DMS 273 treated with DMSO at 0.1 percent for 48 hours (cell line): ENCODE measurements at places on chromosomes 12 and 14.

DNA sequence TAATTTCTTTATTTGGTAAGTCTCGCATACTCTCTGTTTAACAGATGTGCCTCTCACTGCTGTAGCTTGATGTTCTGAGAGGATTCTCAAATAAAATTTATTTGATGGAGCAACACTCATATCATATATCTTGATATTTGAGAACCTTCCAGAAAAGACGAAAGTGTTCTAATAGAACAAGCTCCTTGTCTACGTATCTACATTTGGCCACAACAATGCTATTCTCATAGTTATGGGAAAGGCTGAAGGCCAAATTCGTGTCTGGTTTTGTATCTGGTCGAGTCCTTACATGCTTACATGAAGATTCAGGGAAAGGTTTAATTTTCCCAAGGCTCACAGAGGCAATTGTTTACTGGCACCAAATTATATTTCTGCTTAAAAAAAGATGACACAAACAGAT lies 186.7 kb upstream of the SLC38A2 start:
- no peak for DNase-seq

GRCh38 chr12:15919418-15919817 lies 8.3 kb downstream of the DERA start:
- no peak for DNase-seq

GRCh38 chr14:30362369-30363218 lies 196.4 kb upstream of the G2E3 start:
- no peak for DNase-seq

DNA sequence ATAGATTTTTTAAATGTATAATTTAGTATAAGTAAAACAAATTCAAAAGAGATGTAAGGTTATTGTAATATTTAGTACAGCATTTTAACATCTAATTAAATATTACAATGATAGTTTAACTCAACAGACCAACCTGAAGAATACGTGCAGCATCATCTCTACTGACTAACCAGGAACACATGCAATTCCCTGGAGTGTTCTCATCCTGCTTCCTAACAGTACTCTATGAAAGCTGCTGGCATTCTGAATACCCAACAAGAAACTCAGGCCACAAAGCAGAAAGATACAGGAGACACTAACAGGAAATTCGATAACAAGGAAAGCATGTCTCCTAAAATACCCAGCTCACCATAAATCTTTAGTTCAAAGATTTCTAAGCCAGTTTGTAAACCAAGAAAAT lies 58.3 kb downstream of the CEP83 start:
- no peak for DNase-seq

DNA sequence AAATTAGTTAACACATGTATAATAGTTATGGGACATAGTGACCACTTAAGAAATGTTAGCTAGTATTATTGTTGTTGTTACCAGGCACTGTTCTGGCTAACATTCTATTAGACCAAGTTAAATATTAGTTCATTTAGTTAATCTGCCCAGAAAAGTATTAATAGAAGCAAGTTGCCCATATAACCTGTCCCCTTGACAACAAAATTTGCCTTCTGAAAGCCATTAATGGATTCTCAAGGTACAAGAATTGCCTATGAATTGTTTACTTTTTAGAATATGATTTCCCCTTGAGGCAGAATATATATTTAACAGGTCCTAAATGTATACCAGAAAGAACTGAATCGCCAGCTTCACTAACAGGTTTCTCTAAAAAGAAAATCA lies 167.3 kb upstream of the TMCC3 start:
- no peak for DNase-seq

- no peak for DNase-seq
Observed at GRCh38 chr12:85530456-85530855, 250.4 kb downstream of the ALX1 start.

DNA sequence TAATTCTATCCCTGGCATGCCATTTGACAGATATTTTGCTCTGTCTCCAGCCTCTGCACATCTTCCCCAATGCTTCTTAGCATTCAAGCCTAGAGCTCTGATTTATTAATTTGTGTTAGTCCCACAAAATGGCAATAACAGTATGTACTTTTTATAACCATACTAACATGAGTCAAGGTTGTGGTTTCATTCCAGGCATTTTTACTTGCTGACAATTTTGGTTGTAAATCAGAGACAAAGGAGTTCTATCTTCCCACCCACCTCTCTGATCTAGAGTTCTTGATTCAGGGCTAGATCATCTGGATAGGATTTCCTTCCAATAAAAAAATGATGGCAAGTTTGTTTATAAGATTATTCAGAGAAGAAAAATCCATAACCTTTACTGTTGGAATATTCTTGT lies 18.5 kb upstream of the CISTR start:
- no peak for DNase-seq

- no peak for DNase-seq
Observed at GRCh38 chr14:105836160-105836559, 309.8 kb downstream of the TMEM121 start.

DNA sequence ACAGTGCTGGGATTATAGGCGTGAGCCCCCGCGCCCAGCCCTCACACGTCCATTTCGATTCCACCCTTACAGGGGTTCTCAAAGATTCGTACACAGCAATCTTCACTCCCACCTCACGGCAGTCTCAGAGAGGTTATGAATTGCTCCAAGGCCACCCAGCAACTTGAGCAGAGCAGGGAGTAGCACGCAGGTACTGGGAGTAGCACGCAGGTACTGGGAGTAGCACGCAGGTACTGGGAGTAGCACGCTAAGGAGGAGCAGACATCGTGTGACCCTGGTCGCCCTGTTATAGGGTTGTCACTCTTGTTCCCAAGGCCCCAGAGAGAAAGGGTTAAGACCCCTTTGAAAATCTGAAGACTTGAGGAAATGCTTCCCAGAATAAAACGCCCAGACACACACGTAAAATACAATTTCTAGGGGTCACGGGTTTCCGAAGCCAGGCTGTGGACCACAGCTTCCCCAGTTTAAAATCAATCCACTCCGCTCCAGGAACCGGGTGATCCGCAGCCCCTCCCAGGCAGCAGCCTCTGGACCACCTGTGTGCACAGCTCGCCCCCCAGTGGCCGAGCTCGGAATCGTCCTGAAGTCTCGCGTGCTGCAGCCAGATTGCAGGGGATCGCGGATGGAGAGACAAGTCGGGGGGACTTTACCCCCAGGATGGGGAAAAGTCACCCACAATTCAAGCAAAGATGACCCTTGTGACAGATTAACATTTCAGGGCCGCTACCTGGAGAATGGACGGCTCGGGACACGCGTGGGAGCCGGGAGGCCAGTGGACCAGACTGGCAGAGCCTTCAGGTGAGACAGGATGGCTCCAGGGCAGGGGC lies 92.0 kb downstream of the SCARB1 start:
- DNase-seq = peak; percentile 30

- DNase-seq = no peak
Observed at GRCh38 chr14:84963518-84963917, 566.4 kb upstream of the FLRT2 start.

DNA sequence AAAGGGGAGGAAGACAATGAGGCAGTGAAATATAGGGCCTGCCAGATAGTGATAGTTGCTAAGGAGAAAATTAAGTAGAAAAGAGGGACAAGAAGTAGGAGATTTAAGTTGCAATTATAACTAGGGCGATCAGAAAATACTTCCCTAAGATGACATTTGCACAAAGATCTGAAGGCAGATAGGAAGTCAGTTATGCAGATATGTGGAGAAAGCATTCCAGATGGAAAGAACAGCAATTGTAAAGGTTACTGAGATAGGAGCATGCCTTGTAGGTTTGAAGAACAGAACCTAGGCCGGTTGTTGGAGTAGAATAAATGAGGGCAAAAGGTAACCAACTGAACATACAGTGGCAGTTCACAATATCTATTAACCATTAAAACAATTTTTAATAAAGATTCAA lies 21.4 kb upstream of the ACTR6 start:
- no peak for DNase-seq

GRCh38 chr12:94049718-94050117 lies 98.7 kb upstream of the PLXNC1 start:
- DNase-seq = no peak

GRCh38 chr12:128853600-128854197 lies 421 bp downstream of the GLT1D1 start:
- DNase-seq = no peak

GRCh38 chr14:101774006-101774795 lies 12.7 kb downstream of the PPP2R5C start:
- peak; percentile 79 for DNase-seq

- no peak for DNase-seq
Observed at GRCh38 chr12:48002414-48002730, 1.9 kb downstream of the COL2A1 start.

DNA sequence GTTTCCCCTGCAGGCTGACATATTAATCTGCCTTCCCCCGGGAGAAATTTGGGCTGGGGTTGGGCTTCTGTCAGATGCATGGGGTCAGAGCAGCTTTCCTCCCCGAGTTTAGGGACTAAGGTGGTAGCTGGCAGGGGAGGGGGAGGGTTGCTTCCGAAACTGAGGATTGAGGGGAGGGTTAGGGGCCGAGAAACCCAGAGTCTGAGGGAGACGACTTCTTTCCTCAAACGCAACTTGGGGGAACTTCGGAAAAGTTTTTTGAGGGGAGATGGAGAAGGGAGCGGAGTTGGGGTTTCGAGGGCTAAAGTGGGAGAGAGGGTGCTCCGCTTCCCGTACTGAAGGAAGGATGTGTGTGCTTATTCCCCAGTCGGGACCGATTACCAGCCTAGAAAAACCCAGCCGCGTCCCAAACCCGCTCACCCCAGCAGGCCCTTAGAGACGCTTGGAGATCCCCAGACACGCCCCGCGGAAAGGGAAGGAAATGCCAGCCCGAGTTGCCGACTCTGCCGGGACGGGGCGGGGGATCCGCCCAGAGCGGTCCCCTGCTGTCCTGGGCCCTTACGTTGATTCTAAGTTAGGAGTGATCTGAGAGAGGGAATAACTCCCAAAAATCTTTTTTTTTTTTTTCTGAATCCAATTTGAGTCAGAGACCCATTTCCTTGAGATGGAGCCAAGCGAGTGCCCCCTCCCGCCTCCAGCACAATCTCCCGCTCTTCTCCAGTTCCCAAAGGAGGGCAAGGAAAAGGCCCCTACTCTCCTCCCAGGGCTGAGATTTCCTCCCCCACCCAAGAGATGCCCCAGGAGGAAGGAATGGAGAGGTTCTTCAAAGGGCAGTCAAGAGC lies 61.9 kb downstream of the SMUG1 start:
- DNase-seq = no peak

GRCh38 chr12:53963434-53964314 lies 9.0 kb downstream of the HOXC12 start:
- no peak for DNase-seq

DNA sequence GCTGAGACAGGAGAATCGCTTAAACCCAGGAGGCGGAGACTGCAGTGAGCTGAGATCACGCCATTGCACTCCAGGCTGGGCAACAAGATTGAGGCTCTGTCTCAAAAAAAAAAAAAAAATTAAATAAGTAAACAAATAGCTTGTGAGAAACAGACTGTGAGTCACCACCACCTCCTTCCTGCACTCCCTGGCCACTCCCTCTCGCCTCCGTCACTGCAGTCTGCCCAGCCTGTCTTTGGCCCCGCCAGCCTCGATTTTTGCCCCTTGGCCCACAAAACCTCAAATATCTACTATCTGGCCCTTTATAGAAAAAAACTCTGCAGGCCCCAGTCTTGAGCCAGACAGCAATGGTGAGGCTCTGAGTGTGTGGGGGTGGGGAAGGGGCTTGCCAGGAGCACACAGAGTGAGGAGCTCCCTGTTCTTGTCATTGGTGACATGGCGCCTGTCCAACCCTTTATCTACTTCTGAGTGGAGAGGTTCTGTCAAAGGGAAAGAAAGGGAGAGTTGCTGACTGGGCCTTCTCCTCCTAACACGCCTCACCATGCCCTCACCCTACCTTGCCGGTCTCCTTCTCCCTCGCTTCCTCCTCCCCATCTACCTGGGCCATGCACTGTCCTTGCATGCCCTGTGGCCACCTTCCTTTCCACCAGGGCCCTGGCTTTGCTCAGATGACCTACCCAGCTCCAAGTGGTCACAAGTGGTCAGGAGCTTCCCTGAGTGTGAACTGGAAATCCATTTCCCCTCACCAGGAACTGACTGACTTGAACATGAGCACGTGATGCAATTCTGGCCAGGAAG lies 22.1 kb downstream of the LGMN start:
- no peak for DNase-seq

DNA sequence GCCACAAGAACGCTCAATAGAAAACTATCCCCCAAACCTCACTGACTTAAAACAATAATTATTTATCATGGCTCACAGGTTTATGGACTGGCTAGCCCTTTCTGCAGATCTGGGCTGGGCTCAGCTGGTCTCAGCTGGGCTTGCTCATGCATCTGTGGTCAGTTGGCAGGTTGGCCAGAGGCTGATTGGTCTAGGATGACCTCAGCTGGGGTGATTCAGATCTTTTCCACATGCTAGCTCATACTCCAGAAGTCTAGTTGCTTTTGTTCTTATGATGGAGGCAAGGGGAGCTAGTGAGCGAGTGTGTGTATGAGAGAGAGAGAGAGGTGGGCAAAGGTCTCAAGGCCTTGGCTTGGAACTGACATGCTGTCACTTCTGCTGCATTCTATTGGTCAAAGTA lies 181.2 kb upstream of the NRXN3 start:
- no peak for DNase-seq

DNA sequence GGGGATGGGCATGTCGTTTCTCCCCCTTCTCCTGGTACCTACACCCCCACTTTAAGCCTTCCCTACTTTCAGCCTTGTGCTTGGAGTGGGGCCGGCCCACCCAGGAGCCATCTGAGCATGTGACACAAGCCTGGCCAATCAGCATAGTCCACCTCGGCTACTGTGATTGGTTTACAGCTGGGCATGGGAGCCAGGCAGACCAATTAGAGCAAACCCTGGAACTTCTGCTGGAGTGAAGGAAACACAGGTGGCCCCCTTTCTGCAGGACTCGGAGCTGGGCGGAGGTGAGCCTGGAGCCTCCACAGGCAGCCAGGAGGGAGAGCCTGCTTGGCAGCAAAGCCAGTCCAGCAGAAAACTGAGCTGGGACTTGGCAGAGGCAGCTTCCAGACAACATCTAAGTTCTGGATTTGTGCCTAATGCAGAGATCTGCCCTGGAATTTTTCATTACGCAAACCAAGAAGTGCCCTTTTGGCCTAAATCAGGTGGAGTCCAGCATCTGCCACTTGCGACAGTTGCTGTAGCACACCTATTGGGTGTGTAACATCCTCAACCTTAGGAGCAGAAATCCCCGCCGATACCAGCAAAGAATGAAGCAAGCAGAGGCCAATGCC lies 59.5 kb downstream of the SCARB1 start:
- no peak for DNase-seq

DNA sequence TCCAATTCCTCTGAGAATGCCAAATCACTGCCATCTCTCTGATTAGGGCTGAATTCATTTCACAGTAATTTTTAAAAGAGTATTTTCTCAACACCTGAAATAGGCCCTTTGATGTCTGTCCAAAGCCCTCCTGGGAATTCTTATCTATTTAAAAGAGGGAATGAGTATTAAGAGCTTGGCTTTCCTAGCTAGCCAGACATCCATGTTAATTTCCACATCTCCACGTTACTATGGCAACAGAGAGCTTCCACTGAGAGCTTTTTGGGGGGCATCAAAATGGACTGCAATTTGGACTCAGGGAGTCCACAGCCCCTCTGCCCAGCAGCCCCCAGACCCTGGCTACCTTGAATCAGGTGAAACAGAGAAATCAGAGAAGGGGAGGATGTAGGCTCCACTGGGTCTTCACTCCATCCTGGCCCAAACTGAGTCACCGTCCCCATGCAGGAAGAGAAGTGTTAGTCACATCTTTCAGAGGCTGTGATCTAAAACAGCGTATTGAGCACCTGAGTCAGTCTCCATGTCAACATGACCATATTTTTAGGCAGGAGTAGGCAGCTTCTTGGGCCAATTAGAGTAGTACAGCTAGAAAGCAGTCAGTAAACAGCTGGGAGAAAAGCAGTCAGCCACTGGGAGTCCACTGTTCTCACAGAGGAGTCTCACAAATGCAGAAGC lies 7.0 kb upstream of the FICD start:
- DNase-seq = no peak

GRCh38 chr14:104131968-104132732 lies 6.2 kb upstream of the KIF26A start:
- no peak for DNase-seq
